ENCODE measurements at places on chromosomes 6 and 20.
A peak's percentile ranks its signal among the peaks of the same experiment; 100 is the strongest.

DNA sequence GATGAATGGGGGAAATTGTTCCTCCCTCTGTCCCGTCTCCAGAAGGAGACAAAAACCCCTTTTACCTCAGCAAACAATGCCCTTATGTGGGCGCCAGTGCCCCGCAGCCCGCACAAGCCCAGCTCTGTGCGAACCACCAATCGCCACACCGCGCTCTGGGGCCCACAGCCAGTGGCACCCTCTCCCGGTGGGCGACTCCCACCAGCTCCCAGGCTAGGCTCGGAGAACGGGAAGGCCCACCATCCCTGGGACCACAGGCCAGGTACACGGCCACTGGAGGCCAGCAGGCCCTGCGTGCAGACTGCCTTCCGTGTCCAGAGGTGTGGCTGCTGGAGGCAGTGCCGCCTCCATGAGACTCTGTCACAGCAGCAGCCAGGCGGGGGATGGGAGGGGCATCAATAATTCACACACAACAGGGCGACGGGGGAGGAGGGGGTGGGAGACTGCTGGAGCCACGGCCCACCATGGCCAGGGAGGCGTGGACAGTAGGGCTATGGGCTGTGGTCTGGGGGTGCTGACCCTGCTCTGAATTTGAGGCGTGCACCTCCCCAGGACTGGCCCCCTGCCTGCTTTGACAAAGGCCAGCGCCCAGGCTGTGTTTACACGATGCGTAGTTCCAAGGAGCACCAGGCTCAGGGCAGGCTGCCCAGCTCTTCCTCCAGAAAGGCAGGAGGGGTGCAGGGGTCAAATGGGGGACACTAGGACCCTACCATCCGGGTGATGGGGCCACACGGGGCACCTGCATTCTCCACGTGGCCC is 105.7 kb downstream of the ASXL1 start:
- DNase-seq = no peak

DNA sequence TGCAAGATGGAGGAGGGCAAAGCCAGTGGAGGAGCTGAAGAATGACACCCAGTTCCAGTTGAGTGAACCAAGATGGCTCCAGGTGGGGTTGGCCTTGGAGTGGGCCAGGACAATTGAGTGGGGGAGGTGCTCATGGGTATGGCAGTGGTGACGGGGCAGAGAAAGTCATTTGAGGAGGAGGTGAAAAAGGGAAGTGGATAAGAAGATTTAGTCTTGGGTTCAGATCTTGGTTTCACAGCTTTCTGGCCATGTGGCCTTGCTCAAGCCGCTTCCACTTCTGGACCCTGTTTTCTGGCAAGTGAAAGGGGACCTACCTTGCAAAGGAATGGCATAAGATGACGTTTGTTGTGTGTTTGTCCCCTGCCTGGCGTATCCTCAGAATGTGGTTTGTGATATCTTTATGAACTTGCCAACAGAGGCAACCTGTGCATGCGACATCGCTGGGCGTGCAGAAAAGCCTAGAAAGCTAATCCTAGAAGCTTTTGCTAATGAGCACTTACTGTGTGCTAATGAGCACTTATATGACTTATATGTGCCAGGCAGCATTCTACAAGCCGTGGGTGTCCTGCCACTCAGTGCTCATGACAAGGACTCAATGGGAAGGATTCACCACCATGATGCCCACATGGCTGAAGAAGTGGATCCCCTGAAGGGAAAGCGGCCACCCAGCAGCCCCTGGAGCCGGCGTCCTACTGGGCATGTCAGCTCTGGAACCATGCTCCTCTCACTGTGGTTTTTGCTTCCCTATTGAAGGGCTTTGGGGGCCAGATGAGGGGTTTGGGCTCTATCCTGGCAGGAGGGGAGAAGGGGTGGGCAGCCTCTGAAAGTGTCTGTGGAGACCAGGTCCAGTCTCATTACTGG is 23.6 kb upstream of the STX16 start:
- DNase-seq = peak; percentile 86

DNA sequence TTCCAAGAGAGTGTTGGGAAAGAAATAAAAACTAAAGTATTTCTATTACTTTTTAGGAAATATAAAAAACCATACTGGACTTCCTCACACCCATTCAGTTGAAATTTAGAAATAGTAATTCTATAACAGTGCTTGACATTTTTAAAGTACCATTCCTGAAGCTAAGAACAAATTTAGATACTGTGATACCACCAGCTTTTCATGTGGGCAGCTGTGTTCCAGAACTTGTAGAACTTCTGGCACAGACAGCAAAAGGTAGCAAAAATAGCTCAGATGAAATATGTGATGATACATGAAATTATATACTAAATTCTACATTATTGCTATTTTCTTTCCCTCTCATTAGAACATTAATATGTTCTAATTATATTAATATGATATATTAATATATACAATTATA is 346.5 kb downstream of the SYNE1 start:
- DNase-seq = no peak

DNA sequence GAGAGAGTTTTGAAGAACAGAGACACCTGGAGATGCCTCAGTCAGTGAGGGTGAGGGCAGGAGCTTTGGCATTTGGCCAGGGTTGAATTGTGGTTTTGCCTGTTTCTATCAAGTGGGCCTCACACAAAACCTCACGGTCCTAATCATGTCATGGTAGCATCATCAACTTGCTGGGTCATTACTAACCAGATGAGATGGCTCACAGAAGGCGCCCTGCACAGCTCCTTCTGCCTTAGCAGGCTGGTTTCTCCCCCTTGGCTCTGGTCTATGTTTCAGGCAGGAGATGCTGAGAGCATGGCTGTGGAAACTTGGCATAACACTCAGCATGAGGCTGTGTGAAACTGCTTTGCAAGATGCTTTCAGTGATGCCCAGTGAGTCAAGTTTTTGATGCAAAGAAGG is 99.3 kb downstream of the LRRC1 start:
- DNase-seq = no peak

- DNase-seq = peak; percentile 89
Measured at GRCh38 chr6:36765594-36766398, 68.2 kb downstream of the RAB44 start.

- DNase-seq = no peak
Measured at GRCh38 chr6:3571836-3572235, 115.0 kb upstream of the SLC22A23 start.

GRCh38 chr20:52031563-52032303 is 159.8 kb downstream of the ZFP64 start:
- DNase-seq = peak; percentile 47

DNA sequence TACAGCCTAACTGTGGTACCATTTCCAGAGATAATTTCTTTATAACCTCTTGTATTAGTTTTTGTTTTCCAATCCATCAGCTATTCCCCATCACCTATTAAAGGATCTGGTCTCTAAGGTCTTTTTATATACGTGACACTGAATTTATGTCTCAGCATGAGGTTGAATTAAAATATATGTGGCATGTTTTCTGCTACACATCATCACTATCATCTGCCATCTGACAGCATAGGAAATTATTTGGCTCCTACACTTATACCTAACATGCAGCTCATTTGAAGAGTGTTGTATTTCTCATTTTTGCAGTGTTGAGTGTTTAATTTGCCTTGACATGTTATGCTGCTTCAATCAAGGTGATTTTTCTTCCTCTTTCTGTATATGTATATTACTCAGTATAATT is 100.3 kb downstream of the LIN28B start:
- no peak for DNase-seq

All from MV-4-11 (cell line).